Natural killer cell (primary cell): ENCODE measurements at places on chromosomes 6 and 20. TPM values are rescaled to one million over a fixed set of nuclear protein-coding genes. Genes with fewer than 3 reads are reported as not detected.

DNA sequence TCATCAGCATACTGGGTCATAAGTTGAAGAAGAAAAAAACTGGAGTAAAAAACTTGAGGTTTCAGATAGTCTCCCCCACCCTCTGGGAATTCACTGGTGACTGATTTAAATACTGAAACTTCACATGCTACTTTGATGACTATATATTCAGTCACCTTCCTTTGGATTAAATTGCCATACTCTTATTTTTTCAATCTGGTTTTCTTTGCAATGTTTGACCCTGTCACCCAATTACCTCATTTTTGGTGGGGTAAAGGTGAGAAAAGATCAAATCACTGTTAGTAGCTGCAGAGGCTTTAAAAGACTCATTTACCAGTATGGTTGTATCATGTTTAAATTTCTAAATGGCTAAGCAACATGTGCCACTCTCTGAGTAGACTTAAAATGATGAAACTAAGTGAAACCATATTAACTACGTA is 862.7 kb upstream of the FLRT3 start:
- DNase-seq: no peak

GRCh38 chr6:87572021-87572420 is 17.8 kb downstream of the RARS2 start:
- no peak for DNase-seq

DOK5 gene
- total RNA-seq: not detected

EFCAB8 gene
- total RNA-seq: 2.3 TPM

TTPAL gene
- total RNA-seq: 17.2 TPM

DNA sequence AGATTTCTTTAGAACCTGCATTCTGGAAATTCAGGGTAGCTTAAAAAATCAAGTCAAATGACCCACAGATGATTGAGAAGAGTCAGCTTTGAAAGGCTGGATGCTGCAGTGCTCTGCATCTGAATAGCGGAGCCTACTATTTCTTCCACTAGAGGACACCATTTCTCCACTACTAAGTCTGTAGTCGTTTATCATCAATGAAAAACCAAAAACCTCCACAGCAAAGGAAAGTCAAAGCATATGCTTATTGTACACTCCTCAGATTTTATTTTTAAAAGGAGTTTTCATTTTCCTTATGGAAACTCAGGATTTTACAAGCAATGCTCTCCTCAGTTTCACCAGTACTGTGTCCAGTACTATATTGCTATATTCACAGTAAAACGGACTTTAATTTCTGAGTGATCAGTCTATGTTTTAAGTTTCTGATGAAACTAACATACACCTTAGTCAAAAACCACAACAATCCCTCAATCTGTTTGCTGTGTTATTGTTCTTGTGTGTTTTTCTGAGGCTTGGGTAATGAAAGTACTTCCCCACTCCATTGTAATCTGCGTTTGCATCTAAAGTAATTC is 50.5 kb upstream of the ENPP5 start:
- peak; percentile 49 for DNase-seq

DNA sequence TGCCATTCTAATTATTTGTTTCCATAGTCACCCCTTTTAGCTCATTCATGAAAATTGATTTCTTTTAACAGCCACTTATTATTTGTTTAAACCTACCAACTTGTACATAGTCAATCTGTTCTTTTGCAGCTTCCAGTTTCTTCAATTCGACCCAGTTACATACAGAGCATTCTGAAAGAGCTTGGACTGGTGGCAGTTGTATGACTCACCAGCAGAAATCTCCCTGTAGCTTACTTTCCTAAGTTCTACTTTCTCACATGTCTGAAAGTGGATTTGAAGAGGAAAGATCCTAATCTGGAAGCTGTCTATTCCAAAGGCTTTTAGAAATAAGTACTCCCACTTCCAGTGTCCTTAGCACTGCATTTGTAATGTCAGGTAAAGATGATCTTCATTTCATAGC is 447.9 kb downstream of the HTR1B start:
- DNase-seq: no peak

PGC gene
- not detected for total RNA-seq

DUSP15 gene
- not detected for total RNA-seq

DNA sequence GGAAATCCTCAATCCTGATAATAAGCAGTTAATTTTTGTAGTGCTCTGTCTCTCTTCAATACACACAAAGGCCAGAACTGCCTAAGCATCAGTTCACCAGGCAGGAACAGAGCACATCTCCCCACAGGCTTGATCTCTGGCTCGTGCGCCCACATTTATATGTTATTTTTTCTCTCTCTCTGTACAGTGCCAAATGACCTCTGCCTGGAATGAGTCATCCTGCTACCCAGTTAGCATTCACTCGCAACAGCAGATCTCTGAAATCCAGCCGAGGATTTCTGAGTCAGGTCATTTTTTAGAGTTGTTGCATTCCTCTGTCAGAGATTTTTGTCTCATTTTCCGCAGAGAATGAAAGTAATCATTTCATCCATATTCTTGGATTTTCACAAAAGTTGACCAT is 107.1 kb downstream of the COL12A1 start:
- no peak for DNase-seq

DNA sequence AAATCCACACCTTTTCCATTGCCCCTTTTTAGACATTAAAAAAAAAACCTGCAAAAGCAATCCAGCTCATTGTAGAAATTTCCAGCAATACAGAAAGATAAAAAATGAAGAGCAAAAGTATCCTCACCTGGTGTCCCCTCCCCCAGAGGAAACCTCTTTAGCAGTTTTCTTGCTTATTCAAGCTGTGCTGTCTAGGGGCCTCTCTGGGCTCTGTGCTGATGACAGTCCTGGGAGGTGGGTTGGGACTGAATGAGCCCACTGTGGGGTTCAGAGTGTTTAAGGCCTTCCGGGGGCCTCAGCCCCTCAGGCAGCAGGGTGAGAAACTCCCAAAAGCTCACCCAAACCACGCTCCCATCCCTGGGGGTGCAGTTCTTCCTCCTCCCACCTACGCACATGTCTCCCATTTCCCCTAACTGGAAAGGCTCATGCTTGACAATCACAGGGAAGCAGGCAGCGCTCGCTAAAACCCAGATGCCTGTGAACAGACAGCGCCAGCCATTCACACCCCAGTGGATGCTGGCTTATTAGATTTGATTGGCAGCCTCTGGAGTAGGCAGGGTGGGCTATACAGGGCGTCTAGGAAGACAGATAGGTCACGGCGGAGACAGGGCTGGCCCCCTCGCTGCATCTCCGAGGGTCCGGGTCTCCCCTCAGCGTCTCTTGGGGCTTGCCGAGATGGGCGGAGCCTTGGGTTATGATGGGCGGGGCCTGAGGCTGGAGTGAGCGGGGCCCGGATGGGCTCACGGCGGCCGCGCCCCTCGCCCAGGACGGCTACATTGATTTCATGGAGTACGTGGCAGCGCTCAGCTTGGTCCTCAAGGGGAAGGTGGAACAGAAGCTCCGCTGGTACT is 4.6 kb downstream of the GUCA1A start:
- DNase-seq: peak; percentile 16

GRCh38 chr6:51854876-51855275 is 232.5 kb downstream of the PKHD1 start:
- DNase-seq: no peak

HLA-DQA2 gene
- total RNA-seq: 1.4 TPM

TMEM170B gene
- 2.5 TPM for total RNA-seq

DNA sequence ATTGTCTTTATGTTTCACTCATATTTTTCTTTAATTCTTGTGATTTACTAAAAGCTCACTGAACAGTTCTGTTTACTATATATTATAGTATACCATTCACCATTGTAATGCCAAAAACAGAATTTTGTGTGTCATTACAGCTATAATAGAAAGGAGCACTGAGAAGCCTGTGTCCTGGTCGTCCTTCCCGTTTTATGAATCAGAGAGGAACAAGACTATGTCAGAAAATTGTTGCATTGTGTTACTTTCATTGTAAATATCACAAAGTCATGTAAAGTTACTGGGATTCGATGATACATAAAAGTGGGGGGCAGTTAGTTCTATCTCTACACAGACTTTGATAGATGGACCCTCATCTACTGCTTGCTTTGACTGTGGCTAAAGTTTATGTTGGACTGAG is 145.1 kb downstream of the QKI start:
- DNase-seq: no peak

DNA sequence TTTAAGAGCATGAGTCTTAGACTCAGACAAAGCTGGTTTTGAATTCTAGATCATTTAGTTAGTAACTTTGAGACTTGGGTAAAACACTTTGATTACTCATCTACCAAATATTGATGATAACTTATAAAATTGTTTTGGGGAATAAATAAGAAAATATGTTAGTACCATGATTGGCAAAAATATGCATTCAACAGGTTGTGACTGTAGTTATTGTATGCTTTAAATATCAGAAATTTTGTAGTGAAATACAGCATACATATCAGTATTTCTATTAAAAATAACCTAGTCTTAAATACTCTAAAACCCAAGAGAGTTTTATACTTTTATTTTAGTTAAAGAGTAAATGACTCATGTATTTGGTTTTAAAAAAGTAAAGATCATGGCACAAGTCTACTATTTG is 68.7 kb downstream of the ENPP1 start:
- DNase-seq: no peak

DNA sequence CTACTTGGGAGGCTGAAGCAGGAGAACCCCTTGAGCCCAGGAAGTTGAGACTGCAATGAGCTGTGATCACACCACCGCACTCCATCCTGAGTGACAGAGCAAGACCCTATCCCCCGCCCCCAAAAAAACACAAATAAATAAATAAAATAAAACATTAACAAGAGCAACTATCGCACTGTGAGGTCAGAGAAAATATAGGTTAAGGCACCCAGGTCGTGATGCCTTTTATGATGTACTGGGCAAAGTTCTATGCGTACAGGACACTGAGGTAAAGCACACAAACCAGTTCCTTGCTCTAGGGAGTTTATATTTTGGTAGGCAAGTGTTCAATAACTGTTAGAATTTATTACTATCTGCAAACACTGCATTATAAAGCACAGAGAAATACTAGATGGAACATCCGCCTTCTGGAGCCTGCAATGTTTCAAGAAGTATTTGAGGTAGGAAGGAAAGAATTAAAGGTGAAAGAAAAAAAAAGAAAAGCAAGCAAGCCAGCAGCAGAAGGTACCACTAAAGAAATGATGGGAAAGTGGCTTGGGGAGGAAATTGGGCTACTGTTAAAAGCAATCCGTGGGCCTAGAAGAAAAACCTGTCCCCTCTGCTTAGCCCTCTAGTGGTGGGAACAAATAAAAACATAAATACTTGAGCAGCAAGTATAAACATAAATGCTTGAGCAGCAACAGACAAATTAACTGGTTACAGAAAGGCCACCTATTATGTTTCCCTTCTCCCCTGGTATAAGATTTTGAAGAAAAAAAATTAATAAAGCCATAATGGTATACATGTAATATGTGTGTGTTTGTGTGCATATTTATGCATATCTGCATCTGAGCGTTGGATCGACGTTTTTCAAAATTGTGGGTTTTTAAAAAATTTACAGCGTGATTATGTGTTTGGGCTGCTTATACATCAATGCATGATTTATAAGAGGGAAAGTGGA is 128.0 kb downstream of the PHACTR1 start:
- peak; percentile 7 for DNase-seq

SPATA25 gene
- 1.2 TPM for total RNA-seq

- DNase-seq: no peak
Measured at GRCh38 chr6:84403545-84403944, 176.1 kb upstream of the CEP162 start.

- no peak for DNase-seq
Measured at GRCh38 chr20:2124564-2125213, 23.1 kb downstream of the STK35 start.

DNA sequence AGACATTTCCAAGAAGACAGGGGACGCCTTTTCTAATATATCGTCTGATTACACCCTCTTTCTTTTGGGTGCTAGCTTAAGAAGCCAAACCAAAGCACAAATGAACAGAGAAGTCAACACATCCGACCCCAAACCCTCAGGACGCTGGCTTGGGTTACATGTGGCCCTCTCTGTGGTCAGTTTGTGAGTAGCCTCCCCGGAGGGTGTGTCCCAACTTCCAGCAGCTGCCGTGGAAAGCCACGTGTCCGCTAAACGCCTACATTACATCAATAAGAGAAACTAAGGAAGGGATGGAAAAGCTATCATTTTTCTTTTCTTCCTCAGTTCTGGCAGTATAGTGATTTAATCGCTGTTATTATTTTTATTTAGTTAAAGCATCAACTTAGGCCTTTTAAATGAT is 487 bp upstream of the BMP6 start:
- DNase-seq: no peak

- DNase-seq: no peak
Measured at GRCh38 chr20:16123623-16124022, 449.6 kb downstream of the KIF16B start.

DNA sequence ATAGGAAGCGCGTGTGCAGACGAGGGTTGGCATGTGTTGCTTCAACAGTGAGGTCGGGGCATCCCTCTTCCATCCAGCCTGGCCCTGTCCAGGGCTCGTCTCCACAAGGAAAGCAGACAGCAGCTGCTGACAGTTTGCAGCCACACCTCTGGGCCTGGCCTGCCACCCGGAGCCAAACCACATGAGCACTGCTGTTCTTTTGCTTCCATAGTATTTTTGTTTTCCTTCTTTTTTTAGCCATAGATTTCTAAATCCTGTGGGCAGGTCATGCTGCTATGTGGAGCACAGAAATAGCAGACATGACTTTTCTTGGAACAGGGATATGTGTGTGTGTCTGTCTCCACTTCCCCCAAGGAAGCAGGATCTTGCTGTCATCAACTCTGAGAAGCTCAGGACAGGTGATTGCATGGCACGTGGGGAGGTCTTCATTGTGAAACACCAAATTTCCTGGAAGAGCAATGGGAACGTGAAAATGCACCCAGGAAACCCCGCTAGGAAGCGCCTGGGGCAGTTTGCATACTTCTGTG is 167.4 kb downstream of the DTNBP1 start:
- DNase-seq: no peak

- DNase-seq: no peak
Measured at GRCh38 chr20:19868441-19868840, 110.4 kb downstream of the RIN2 start.

TBX18 gene
- not detected for total RNA-seq

DNA sequence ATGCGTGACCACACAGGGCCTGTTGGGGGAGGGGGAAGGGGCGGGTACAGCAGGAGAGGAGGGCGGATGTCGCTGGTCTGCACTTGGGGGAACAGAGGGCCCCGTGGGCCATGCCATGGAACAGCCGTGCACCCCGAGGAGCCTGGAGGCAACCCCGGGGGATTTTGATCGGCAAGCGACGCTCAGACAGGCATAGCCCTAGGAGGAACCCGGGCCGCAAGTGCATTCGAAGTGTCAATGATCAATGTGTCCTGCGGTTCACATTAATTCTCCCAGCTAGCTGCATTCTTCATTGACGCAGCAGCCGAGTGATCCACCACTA is 772.8 kb upstream of the DEFB115 start:
- no peak for DNase-seq

DNA sequence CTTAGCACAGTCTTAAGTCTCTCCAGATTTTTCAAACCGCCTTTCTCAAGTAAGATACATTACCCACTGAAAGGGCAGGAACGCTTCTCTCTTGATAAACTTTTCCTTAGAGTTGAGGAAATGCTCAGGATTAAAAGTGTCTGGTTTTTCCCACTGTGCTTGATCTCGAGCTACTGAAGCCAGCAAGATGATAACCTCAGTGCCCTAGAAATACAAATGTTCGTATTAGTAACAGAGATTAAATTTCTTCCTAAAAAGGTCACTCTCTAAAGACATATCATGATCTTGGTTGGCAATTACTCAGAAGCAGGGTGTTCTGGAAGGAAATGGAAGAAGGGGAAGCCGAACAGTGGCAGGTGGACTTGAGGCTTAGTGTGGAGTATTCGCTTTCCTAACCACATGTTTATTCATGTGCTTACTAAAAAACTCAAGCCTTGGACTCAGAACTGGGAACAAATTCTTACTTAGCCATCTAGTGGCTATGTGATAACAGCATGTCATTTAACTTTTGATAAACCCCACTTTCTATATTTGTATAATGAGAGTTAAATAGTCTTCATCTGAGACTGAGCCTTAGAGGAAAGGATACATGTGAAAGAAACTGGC is 20.1 kb downstream of the C6orf141 start:
- no peak for DNase-seq
